Renal pelvis (tissue), 12 donors: ENCODE measurements at places on chromosomes 13 and 19.

DNA sequence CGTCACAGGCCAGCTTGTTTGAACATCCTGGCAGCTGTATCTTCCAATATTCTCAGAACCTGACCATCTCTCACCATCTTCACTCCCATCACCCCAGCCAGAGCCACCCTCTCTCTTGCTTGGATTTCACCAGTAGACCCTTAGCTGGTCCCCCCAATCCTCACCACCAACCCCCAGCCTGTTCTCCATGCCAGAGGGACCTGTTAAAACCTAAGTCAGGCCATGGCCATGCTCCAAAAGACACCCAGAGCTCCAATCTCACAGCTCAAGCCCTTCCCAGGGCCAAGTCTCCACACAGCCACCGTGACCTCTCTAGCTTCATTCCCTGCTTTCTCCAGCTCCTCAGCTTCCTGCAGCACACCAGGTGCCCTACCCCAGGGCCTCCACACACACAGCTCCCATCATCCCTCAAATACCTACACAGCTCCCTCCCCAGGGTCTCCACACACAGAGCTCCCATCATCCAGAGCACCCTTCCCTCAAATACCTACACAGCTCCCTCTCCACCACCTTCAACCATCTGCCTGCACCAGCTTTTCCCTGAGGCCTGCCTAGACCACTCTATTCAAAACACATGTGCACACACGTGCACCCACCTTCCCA lies 13.8 kb downstream of the EPS8L1 start:
- no peak for DNase-seq

GRCh38 chr13:110073982-110074381 lies 233.0 kb downstream of the COL4A1 start:
- no peak for DNase-seq

- DNase-seq: no peak
Measured at GRCh38 chr13:112074139-112074865, 7.4 kb downstream of the SOX1 start.

DNA sequence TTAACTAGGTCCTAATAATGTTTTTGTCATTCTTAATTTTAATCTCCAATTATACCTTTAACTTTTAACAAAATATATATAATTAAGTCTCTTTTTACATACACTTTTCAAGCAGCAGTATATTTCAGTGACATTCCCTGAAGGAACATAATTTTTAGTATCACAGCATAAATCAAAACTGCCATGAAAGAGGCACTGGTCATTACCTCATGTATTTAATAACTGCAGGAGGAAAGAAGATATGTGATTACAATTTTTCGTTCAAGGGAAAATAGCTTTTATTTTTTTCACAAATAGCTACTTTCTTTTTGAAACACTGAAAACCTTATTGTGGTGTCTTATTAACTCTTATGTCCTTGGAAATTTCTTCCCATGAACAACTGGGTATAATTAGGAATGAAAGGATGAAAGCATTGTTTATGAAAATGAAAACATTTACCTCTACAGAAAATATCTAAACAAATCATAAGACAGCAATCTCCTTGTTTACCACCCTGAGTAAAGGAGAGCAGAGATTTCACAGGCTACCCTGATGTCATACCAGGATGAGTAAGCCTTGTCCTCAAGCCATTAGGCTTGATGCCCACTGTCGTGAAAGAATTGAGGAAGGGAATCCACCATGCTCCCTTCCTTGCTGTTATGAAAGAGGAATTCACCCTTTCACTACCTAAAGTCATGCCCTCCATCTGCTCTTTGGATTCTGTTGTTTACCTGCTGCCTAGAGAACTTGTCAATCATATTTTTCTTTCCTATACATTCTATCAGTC lies 877.2 kb upstream of the PCDH20 start:
- DNase-seq: no peak

DNA sequence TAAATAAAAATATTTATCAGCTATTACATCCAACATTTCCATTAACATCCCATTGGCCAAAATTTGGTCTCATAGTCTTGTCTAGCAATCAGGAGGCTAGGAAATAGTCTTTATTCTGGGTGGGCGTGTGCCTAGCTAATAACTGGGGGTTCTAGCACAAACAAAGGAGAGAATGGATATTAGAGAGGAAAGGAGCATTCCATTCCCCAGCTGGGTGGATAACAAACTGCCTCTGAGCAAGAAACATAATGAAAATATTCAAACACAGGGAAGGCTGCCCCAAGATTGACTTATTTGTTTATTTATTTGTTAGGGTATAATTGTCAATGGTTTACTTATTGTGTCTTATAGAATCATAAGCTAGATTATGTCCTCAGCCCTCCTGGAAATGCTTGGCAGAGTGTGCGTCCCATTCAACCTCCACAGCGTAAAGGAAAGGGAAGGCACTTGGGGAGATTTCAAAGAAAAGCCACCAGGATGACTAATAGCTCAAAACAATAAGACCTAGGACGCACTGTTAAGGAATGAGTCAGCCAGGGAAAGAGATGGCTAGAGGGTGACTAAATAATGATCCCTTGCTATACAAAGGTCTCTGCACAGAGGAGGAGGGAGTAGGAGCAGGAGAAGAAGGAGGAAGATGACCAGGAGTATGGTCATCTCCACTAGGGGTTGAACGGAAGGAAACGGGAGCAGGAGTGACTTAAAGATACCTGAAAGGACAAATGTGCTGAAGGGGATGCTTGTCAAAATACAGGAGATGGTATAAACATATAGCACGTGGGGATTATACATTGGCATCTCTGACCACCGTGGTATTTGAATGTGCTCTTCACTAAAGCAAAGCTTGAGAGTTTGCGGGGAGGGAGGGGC lies 23.5 kb upstream of the USP12 start:
- no peak for DNase-seq

DNA sequence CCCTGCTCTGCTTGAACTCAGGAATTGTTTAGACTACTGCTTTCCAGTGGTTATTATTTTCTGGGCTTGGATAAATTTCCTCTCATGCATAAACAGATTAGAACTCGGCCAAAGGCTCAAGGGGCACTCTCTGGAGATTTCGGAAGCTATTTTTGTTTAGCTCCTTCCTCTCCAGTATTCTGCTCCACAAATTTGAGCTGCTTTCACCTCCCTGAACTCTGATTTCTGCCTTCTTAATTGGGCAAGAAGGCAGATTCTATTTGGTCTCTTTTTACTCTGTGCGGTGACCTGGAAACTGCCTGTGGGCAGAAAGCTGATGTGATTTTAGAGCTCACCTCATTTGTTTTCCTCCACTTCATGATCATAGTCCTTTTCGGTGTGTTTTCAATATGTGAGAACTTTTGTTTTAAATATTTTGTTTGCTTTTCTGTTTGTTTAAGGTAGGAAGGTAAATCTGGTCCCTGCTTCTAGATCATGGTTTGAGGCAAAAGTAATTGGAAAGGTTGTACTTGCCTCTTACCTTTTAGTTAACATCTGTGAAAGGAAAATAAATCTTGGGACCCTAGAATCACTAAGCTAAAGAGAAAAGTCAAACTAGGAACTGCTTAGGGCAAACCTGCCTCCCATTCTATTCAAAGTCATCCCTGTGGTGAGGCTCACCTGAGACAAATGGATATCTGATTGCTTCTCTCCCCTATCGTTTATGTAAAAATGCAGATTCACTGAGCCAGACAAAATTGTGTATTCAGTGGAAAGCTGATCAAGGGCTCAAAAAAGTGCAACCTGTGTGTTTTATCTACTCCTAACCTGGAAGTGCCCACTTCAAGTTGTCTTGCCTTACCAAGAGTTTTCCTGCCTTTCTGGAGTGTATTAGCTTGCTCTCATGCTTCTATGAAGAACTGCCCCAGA lies 714.7 kb upstream of the PCDH20 start:
- no peak for DNase-seq

GRCh38 chr19:3813473-3814392 lies 27.6 kb upstream of the MATK start:
- DNase-seq: no peak

- peak; percentile 53 for DNase-seq
Measured at GRCh38 chr13:28753208-28753892, 34.6 kb upstream of the SLC46A3 start.

- no peak for DNase-seq
Measured at GRCh38 chr19:20558011-20558410, 7.6 kb downstream of the ZNF737 start.
